ENCODE measurements at places on chromosomes 1 and 21.

- no peak for DNase-seq
Measured at GRCh38 chr1:37628026-37628556, 6.6 kb downstream of the RSPO1 start.

- DNase-seq, result peak; percentile 50
Measured at GRCh38 chr1:168341483-168341975, 60.9 kb downstream of the TBX19 start.

DNA sequence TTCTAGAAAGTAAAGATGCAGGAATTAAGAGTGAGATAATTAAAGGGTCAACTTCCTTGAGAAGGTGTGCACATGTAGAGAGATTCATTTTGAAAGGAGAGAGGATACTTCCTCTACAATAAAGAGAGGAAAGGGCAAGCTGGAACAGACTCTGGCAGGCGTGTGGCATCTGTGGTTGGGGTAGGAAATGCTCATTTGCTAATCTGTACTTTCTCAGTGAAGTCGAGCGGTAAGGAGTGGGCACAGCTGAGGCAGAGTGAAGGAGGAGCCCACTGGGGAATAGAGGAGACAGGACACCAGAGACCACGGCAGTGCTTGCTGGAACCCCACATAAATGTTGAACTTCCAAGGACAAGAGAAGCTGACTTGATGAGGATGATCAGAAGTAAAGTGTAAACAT is 49.1 kb downstream of the PCSK9 start:
- no peak for DNase-seq

- no peak for DNase-seq
Measured at GRCh38 chr21:41506611-41507520, 1.1 kb downstream of the TMPRSS2 start.

DNA sequence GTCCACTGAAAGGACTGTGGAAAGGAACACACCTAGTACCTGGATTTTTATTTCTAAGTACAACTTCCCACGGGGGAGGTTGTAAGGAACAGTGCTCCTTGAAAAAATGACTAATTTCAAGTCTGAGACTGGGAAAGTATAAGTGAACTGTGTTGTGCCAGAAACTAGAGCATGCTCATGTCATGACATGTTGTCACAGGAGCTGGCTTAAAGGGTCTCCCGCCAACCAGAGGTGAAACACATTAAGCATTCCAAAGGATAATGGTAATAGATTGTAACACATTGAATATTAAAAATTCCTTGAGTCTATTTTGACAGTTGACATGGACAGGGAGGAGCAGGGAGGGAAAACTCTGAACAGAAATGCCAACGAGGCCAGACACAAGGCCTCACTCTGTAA is 6.3 kb downstream of the ATP2B4 start:
- no peak for DNase-seq

DNA sequence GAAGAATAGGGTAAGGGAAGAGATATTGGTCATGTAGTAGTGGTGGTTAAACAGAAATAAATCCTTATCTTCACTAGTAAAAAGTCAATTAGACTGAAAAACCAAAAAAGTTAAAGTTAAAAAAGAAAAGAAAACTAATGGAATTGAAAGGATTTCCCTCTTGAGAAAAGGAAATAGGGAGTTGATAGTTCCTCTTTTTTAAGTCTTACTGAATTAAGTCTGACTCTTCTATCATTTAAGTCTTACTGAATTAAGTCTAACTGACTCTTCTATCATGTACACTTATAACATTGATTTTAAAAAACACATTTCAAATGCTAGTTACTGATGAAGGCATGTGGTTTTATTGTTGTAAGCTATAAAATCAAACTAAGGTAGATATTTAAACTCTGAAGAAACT is 49.5 kb upstream of the TENT5C start:
- DNase-seq, result no peak

Measured in AG04449 (cell line).